ENCODE measurements at places on chromosomes 2 and 18.

DNA sequence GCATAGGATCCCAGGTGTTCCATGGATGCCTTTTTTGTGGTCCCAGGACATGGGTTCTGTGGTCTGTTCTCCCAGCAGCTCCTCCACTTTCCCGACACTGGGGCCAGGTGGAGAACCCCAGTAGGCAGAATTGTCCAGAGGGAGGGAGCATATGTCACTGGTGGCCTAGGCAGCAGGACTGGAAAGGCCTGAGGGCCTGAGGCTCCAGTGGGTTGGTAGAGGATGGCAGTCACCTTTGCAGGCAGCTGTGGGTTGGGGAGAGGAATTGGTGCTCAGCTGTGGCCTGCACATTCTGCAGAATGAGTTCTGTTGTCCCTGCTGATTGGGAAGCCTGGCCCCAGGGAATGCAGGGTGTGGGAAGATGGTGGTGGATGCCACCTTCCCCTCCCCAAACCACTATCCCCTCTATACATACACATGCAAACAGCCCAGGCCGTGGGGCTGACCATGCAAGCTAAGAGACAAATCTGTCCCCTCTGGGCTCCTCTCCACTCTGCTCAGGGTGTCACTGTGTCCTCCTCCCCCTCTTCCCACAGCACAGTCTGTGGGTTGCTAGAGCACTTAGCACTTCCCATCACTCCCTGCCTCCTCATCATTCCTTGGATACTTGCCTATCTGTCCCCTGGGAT is 11.4 kb downstream of the CTIF start:
- no peak for DNase-seq

DNA sequence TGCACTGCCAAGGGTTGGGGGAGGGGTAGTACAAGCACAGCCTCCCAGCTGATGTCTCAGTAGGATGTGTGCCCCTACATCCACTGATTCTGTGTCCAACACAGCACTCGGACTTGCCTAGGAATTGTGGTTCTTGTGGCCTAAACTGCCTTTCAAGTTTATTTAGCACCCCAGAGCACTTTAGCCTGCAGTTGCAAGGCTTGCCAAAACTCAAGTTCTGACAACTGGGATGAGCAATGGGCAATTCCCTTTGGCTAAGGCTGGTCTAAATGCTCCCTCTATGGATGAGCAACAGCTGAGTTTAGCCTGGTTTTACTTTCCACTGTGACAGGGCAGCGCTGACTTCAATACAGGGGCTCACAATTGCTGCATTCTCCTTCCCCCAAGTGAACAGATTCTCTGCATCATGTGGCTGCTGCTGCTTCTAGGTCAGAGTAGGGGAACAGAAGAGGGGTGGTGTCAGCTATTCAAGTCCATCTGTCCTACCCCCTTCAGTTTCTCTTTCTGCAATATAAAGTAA is 471.5 kb downstream of the PIK3C3 start:
- DNase-seq = no peak

- no peak for DNase-seq
These were observed 17.6 kb upstream of the DAW1 start for GRCh38 chr2:227853765-227854271.

DNA sequence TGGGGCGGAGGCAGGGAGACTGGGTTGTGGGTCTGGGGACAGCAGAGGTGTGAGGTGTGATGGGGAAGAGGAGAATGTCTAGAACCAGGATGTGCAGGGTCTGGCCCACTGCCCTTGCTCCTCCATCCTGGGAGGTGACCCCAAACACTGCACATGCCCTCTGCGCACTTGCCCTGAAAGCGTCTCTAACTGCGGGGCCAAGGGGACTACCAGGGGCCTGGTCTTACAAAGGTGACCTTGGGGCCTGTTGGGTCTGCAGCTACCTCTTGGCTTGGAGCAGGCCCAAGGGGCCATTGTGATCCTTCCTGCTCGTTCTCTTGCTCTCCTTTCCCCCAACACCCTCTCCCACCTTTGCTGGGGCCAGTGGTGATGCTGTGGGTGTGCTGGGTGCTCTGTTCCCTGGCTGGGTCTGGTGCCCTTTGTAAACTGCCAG is 48.0 kb upstream of the FAHD2A start:
- no peak for DNase-seq

- DNase-seq = no peak
These were observed 47.6 kb downstream of the PDE1A start for GRCh38 chr2:182379241-182379640.

DNA sequence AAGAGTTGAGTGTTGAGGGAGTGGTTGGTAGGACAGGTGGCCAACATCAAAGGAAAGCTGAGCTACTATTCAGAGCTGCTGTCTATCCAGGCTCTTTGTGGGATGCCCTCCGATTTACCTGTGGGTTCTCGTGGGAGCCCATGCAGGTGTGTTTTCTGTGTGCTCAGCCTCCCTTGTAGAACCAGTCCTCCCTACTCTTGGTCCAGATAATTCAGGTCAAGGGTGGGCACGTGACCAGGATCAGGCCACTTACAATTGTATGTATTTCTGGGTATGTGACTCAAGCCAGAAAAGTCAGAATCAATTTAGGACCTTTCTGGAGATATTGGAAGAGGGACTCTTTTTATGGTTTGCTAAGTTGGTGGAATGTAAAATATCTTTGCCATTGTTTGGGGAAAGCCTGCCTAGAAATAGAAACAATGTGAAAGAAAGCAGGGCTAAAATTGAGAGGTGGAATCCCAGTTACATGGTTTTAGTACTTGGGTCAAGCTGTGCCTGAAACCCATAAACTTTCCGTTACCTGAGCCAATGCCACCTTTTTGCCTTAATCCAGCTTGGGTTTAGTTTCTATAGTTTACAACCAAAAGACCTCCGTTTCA is 93.2 kb downstream of the PDCL3 start:
- DNase-seq = no peak

GRCh38 chr2:204483608-204484081 is 61.6 kb upstream of the PARD3B start:
- no peak for DNase-seq

DNA sequence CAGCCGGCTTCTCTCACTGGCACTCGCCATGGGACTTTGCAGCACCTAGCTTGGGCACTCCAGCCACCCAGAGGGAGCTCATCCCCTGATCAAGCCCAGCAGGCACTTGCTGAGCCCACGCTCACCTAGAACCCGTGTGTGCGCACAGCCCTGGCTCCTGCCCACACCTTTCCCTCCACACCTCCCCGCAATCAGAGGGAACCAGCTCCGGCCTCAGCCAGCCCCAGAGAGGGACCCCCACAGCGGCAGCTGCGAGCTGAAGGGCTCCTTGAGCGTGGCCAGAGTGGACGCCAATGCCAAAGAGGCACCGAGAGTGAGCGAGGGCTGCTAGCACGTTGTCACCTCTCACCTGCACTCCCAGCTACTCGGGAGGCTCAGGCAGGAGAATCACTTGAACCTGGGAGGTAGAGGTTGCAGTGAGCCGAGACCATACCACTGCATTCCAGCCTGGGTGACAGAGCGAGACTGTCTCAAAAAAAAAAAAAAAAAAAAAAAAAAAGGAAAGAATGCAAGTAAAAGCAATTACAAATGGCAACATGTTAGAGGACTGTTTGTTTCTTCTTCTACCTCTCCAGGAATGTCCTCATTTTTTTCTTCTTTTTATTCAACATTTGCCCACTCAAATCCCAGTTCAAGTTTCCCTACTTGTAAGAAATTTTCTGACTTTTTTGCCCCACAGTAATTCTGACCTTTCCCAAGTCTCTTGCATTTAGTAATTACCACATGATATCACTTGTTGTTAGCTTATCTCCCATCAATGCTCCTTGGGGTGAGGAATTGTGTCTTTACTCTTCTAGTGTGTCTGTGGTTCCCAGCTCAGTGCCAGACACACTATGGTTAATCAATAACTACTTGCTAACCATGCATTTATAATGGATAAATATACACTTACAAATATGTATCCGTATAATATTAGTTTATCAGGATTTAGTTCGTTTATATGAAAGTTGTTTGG is 40.6 kb upstream of the ST3GAL5 start:
- no peak for DNase-seq

DNA sequence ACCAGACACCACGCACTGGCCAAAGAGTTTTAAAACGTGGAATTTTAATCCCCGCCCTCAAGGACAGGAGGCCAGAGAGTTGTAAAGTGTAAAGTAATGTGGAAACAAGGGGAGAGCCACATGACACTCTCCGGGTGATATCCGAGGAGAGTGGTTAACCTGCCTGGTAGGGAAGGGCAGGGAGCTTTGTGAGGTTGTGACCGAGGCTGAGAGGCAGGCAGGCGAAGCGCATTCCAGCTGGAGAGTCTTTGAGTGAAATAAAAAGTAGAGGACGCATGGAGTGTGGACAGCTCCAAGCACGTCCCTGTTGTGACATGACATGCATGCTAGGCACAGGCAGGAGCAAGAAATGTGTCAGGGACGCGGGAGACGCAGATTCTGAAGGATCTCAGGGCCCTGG is 539.5 kb downstream of the RNF144A start:
- no peak for DNase-seq

- no peak for DNase-seq
These were observed 53.5 kb downstream of the ATP8B1 start for GRCh38 chr18:57749604-57749970.

DNA sequence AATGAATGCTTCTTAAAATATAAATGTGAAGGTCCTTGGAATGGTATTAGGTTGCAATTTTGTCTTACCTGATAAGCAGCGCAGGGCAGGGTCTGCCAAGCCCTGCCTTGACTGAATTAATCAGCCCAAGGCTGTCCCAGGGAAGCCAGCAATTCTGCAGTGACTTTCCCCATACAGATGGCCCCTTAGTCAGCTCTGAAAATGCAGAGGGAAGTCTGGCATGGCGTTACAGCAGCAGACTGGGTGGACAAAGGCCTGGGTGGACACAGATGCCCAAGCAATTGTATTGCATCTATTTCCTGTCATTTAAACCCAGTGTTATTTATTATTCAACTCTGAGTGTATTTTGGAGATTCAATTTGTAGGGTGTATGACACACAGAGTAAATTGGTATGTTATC is 56.6 kb upstream of the NOL4 start:
- no peak for DNase-seq

All from stimulated activated CD4-positive, alpha-beta T cell treated with anti-CD3 and anti-CD28 coated beads, Interleukin-15, amount 100 ng/mL, for 48 hours (primary cell).